ENCODE measurements at places on chromosomes 7 and 10. TPM values are rescaled to one million over a fixed set of nuclear protein-coding genes. Genes with fewer than 3 reads are reported as not detected.

The FKBP9 gene
- 85.6 TPM for total RNA-seq

The FAM131B gene
- 0.20 TPM for total RNA-seq

GRCh38 chr10:98419469-98420261 is 4.7 kb upstream of the PYROXD2 start:
- no peaks in the 10 kb centered on the region for H3K27me3 ChIP-seq
- H3K27ac ChIP-seq = no peak overlapping the region

DNA sequence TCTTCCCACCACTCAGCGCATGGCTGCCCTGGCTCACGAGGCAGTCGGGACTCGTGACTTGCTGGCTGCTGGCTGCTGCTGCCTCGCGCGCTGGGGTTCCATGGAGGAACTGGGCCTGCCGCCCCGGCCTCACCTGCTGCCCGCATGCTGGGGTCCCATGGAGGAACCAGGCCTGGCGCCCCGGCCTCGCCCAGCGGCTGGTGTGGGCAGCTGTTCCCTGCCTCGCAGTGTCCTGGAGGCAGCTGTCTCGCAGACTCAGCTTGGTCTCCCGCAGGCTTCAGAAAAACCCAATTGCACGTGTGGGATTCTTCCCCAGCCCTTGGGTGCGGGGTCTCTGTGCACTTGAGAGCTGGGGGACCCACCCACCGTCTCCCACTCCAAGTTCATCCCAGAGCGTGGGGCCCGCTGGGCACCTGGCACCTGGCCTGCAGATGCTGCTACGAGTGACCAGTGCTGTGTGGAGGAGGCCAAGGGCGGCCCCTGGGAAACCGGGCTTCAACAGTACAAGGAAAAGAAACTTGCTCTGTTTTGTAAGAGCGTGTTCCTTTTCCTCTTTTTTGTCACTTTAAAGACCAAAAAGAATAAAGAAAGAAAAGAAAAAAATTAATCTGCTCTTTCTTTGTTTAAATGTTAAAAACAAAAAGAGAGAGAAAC is 20.4 kb downstream of the PWWP2B start:
- DNase-seq = no peak
- peaks cover 31% of the 10 kb centered on the region for H3K4me1 ChIP-seq
- no peaks in the 10 kb centered on the region for H3K36me3 ChIP-seq
- no peaks in the 10 kb centered on the region for H3K27me3 ChIP-seq
- H3K27ac ChIP-seq = no peak overlapping the region

DNA sequence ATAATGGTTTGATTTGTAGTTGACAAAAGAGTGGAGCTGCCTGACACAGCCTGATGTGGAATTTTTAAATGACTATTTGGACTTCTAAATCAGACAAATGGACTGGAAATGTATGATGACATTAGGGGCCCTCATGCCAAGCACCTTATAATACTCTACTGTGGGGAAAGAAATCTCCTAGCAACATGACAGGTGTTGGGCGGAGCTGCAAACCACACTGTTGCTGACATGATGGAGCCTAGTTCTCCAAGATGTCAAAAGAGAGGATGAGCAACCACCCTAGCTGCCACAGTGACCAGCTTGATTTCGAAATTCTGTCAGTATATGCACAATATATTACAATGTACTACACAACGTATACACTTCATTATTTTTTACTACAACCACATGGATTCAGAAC is 65.8 kb downstream of the RHOBTB1 start:
- H3K27me3 ChIP-seq = no peaks in the 10 kb centered on the region
- no peak overlapping the region for H3K4me3 ChIP-seq
- DNase-seq = no peak
- no peaks in the 10 kb centered on the region for H3K36me3 ChIP-seq
- H3K27ac ChIP-seq = no peak overlapping the region
- H3K4me1 ChIP-seq = no peaks in the 10 kb centered on the region

DNA sequence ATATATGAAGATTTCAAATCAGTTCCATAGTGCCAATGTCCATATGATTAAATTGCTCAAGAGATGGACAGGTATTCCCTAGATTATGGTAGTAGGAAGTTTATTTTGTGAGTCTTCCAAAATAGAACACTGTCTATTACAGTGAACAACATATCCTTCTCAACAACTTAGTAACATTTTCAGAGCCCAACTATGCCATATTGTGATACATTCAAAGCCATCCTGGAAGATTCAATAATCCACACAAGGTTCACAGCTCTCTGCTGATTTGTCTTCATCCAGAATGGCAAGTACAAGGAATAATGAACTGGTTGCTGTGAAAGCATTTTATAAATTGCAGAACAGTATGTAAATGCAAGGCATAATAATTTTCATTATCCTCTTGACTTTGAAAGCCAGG is 213.9 kb downstream of the CHRM2 start:
- no peak overlapping the region for H3K27ac ChIP-seq
- no peaks in the 10 kb centered on the region for H3K27me3 ChIP-seq
- no peak overlapping the region for H3K4me3 ChIP-seq
- DNase-seq = no peak

GRCh38 chr10:32971536-32972091 is 13.6 kb upstream of the ITGB1 start:
- H3K27ac ChIP-seq = no peak overlapping the region
- no peaks in the 10 kb centered on the region for H3K27me3 ChIP-seq
- no peak for DNase-seq
- peaks cover 30% of the 10 kb centered on the region for H3K4me1 ChIP-seq

DNA sequence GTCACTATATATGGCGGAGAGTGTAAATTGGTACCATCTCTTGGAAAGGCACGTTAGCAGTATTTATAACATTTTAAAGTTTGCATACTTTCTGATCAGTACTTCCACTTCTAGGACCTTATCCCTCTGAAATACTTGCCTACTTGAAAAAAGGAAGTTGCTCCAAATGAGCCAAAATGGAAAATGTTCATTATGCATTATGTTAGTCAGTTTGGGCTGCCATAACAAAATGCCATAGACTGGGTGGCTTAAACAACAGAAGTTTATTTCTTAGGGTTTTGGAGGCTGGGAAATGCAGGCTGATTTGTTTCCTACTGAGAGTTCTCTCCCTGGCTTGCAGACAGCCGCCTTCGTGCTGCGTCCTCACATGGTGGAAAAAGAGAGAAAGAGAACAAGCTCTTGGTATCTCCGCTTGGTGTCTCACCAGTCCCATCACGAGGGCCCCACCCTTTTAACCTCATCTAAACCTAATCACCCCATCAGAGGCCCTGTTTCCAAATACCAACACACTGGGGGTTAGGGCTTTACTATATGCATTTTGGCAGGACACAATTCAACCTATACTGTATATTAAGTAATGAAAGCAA is 6.9 kb downstream of the SNX10 start:
- no peaks in the 10 kb centered on the region for H3K4me1 ChIP-seq
- H3K4me3 ChIP-seq = no peak overlapping the region
- H3K27me3 ChIP-seq = no peaks in the 10 kb centered on the region
- no peak for DNase-seq
- H3K27ac ChIP-seq = no peak overlapping the region
- no peaks in the 10 kb centered on the region for H3K36me3 ChIP-seq

- H3K27me3 ChIP-seq = no peaks in the 10 kb centered on the region
- no peak overlapping the region for H3K4me3 ChIP-seq
- H3K36me3 ChIP-seq = no peaks in the 10 kb centered on the region
Observed at GRCh38 chr10:3567291-3567963, 217.6 kb downstream of the KLF6 start.

DNA sequence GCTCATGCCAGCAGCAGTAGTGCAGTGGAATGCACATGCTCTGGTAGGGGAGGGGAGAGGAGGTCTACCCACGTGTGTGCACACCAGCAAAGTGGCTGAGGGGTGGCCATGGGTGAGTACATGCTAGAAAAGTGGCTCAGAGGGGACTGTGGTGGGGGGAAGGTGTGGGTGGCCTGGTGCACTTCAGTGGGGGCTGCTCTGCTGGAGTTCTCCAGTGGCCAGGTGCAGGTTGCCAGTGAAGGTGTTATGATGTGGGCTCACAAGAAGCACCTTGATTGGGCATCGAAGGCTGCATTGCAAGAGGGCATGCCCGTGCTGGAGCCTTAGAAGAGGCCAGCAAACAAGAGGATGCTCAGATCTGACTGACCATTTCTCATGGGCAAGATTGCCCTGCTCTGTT is 613.6 kb upstream of the PHF14 start:
- no peaks in the 10 kb centered on the region for H3K27me3 ChIP-seq
- no peaks in the 10 kb centered on the region for H3K4me1 ChIP-seq

- H3K36me3 ChIP-seq = no peaks in the 10 kb centered on the region
- H3K27me3 ChIP-seq = no peaks in the 10 kb centered on the region
- H3K4me1 ChIP-seq = no peaks in the 10 kb centered on the region
- H3K4me3 ChIP-seq = no peak overlapping the region
- H3K27ac ChIP-seq = no peak overlapping the region
- no peak for DNase-seq
Observed at GRCh38 chr7:33582104-33582503, 323.2 kb upstream of the BMPER start.

DNA sequence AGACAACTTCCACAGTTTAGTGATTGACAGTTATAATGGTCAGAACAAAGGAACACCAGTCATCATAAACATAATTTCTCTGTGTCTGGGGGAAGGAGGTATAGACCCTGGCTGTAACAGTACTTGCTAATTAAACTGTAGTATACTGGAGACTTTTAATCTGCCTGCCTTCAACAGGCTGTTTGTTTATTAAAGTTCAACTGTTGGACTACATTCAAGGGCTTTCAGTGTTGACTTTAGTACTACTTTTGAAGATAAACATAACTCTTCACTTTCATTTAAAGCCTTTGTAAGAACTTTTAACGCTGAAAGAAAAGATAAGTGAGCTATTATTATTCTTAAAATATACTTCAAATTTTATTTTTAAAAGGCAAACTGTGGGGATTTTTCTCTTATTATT is 15.5 kb upstream of the PTTG1IP2 start:
- peaks cover 4% of the 10 kb centered on the region for H3K4me1 ChIP-seq
- no peaks in the 10 kb centered on the region for H3K36me3 ChIP-seq
- no peak overlapping the region for H3K4me3 ChIP-seq

DNA sequence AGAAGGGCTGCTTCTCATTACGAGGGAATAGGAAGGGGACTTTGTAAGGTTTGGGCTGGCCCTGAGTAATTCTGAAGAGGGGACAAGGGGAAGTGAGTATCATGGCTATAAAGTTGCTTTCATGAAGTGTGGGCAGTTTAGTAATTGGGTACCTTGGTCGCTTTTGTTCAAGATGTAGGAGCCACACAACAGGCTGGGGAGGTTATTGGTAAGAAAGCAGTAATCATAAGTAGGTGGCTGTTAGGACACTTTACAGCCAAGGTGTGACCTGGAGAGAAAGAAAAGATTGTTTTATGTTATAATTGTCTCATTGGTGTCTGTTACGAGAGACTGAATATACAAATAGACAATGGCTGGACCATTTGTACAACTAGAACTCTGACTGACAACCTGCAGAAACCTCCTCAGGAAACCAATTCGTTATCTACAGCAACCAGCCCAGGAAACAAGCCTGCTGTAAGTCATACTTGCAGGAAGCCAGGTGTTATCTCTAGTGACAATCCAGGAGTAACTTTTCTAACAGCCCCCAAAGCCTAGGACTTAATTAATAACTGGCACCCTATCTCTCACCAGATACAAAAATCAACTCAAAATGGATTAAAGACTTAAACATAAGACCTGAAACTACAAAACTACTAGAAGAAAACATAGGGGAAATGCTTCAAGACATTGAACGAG is 5.0 kb upstream of the CCM2 start:
- H3K4me1 ChIP-seq = no peaks in the 10 kb centered on the region
- DNase-seq = no peak
- H3K27ac ChIP-seq = no peak overlapping the region
- no peaks in the 10 kb centered on the region for H3K27me3 ChIP-seq

- H3K27ac ChIP-seq = no peak overlapping the region
- H3K4me3 ChIP-seq = no peak overlapping the region
- no peaks in the 10 kb centered on the region for H3K4me1 ChIP-seq
- H3K36me3 ChIP-seq = no peaks in the 10 kb centered on the region
- no peak for DNase-seq
Observed at GRCh38 chr7:148238761-148239325, 351.7 kb upstream of the C7orf33 start.

DNA sequence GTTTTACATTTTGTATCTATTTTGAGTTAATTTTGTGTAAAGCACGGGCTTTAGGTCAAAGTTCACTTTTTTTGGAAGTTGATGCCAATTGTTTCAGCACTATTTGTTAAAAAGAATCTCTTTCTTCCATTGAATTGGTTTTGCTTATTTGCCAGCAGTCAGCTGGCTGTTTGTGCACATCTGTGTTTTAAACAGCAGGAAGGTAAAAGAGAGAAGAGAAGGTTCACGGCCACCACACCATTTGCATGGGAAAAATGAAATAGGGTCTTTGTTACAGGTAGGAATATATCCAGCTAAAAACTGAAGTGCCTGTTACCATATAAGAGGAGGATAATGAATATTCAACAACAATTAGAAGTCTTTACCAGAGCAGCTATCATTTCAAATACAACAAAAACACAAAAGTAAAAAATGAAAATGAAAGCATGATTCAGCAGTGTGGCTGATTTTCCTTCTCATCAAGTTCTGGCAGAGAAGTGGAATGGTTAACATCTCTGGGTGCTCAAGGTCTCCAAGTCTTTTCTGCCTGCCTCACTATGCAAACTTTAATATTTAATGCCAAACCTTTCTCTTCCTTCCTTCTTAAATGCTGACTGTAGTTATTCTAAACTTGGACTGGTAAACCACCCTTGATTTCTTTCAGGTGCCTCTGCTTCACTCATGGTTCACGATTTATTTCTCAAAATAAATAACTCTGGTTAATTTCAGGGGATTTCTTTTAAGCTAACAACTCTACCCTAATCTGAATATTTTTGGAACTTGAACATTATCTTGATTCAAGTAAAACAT is 841.5 kb downstream of the GRM8 start:
- H3K4me1 ChIP-seq = no peaks in the 10 kb centered on the region
- no peak overlapping the region for H3K27ac ChIP-seq
- H3K27me3 ChIP-seq = no peaks in the 10 kb centered on the region
- no peaks in the 10 kb centered on the region for H3K36me3 ChIP-seq
- no peak for DNase-seq
- H3K4me3 ChIP-seq = no peak overlapping the region

GRCh38 chr7:696812-697551 is 29.5 kb upstream of the DNAAF5 start:
- no peak for DNase-seq
- H3K36me3 ChIP-seq = no peaks in the 10 kb centered on the region
- no peaks in the 10 kb centered on the region for H3K27me3 ChIP-seq
- H3K4me1 ChIP-seq = no peaks in the 10 kb centered on the region

GRCh38 chr7:25821225-25821624 is 330.8 kb upstream of the NFE2L3 start:
- no peaks in the 10 kb centered on the region for H3K36me3 ChIP-seq
- H3K4me1 ChIP-seq = no peaks in the 10 kb centered on the region
- no peak overlapping the region for H3K4me3 ChIP-seq
- H3K27ac ChIP-seq = no peak overlapping the region
- no peak for DNase-seq

Measured in HCT116 (cell line).